ENCODE measurements at places on chromosomes 16 and 17. TPM values are rescaled to one million over a fixed set of nuclear protein-coding genes. Genes with fewer than 3 reads are reported as not detected.

Gene CD300E
- 0.08 TPM for total RNA-seq

Gene GALR2
- not detected for total RNA-seq

Gene RAB37
- total RNA-seq: 14.0 TPM

Gene MED9
- total RNA-seq: 7.1 TPM

Gene CYGB
- 5.0 TPM for total RNA-seq

Gene GSDMA
- not detected for total RNA-seq

Gene BCAR1
- 39.2 TPM for total RNA-seq

Gene PLD6
- 4.2 TPM for total RNA-seq

Gene GJD3
- 0.68 TPM for total RNA-seq

Gene ABCA6
- total RNA-seq: 101 TPM

Gene AIPL1
- total RNA-seq: not detected

Gene NHERF2
- total RNA-seq: 334 TPM
